ENCODE measurements at places on chromosomes 6 and 20. TPM values are rescaled to one million over a fixed set of nuclear protein-coding genes. Genes with fewer than 3 reads are reported as not detected.

The PAX1 gene
- polyA plus RNA-seq: 0.06 TPM

DNA sequence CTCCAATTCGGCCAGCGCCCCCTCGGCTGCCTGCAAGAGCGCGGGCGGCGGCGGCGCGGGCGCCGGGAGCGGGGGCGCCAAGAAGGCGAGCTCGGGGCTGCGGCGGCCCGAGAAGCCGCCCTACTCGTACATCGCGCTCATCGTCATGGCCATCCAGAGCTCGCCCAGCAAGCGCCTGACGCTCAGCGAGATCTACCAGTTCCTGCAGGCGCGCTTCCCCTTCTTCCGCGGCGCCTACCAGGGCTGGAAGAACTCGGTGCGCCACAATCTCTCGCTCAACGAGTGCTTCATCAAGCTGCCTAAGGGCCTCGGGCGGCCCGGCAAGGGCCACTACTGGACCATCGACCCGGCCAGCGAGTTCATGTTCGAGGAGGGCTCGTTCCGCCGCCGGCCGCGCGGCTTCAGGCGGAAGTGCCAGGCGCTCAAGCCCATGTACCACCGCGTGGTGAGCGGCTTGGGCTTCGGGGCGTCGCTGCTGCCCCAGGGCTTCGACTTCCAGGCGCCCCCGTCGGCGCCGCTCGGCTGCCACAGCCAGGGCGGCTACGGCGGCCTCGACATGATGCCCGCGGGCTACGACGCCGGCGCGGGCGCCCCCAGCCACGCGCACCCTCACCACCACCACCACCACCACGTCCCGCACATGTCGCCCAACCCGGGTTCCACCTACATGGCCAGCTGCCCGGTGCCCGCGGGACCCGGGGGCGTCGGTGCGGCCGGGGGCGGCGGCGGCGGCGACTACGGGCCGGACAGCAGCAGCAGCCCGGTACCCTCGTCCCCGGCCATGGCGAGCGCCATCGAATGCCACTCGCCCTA lies 963 bp downstream of the FOXF2 start:
- DNase-seq: no peak

DNA sequence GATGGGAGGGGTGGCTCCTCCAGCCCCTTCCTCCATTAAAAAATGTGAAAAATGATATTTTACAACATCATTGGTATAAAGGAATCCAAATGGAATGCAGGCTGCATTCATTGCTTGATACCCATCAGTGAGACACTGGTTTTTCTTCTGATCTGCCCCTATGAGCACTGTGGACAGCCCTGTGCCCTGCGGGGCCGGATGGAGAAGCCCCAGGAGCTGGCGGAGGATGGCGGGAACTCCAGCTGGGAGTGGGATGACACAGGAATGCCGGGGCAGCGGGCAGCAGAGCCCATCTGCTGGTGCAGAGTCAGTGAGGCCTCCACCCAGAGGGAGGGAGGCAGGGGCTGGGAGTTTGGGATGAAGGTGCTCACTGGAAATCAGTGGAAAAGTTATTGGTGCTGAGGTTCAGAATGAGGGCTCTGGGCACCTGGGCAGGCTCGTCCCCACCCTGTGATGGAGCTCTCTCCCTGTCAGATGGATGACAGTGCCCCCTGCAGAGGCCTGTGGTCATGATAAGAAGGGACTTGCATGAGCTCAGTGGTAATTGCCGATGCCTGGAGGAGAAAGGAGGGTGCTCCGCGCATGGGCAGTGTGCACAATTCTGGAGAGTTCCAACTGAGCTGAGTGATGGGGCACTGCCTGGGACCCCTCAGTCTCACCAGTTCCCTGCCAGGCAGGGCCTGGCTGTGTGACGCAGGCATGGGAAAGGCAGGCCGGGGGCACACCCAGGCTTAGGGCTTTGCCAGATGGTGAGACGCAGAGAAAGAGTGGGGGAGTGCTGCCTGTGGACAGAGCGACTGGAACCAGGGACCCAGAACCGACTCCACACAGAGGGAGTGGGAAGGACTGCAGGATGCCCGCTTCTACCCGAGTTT lies 23.2 kb downstream of the CTCFL start:
- DNase-seq: no peak

The PROKR2 gene
- polyA plus RNA-seq: not detected
